ENCODE measurements at places on chromosomes 2 and 18.

DNA sequence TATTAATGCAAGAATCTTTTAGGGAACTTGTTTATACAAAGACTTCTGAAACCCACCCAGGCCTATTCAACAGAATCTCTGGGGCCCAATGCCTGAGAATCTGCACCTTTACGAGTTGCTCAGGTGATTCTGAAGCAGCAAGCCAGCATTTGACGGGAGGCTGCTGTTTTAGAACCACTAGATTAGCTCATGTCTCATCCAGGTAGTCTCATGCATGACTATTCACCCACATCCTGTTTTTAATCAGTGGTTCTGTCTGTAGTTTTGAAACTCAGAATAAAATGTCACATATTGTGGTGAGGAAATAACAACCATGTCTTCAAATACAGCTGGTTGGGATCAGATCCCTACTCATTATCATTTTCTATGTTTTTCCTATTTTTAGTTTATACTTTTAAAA lies 39.5 kb downstream of the CYTIP start:
- peak; percentile 8 for DNase-seq

DNA sequence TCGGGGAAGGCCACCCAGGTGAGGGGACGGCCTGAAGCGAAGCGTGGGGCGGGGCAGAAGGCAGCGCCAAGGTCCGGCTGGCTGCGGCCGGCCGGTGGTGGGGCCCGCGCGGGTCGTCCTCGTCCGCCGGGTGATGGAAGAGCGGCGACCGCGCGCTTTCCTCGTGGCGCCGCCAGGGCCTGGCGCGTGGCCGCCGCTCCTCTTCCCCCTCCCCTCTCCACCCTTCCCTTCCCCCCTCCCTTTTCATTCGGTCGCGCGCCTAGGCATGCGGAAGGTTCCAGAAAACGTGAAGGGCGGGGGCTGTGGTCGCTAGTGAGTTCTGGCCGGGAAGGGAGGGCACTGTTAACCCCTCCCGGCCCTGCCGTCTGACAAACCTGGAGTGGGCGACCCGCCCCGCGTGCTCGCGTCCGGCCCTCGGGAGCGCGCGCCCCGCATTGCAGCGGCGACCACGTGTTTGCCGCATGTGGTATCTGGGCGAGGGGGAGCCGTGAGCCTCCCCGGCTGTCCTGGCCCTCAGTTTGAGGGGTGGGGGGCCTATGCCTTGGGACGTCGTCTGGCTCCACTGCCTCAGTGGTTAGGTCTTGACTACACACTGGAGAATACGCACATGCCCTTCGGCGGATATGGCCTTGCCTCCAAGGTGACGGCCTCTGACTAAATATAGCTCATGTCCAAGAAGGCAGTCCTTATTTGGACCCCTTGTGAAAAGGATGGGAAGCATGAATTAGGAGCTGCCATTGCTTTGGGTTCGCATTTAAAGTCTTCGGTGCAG lies 579 bp downstream of the MAT2A start:
- no peak for DNase-seq

DNA sequence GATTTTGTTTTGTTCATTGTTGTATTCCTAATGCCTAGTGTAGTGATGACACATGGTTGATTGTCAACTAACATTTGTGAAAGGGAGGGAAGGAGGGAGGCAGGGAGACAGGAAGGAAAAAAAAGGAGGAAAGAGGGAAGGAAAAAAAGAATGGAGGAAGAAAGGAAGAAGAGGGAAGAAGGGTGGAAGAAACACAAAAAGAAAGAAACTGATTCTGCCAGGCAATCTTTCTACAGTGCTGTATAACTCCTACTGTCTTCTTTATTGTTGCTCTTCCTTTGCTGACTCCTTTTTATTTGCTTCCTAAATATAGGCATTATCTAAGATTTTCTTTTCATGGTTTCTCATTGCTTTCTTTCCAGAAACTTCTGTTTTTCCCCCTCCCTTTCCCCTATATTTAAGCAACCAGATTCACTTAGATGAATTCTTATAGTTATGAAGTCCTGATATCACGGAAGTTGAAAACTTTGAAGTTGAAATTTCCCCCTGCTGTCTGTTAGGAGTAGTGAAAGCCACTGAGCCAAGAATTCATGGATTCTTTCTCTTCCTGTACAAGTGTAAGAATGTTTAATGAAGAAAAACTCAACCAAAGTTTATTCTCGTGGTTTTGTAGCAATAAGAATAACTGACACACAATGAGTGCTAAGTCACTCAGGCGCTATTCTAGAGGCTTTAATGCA lies 305.1 kb upstream of the FSHR start:
- DNase-seq, result no peak

DNA sequence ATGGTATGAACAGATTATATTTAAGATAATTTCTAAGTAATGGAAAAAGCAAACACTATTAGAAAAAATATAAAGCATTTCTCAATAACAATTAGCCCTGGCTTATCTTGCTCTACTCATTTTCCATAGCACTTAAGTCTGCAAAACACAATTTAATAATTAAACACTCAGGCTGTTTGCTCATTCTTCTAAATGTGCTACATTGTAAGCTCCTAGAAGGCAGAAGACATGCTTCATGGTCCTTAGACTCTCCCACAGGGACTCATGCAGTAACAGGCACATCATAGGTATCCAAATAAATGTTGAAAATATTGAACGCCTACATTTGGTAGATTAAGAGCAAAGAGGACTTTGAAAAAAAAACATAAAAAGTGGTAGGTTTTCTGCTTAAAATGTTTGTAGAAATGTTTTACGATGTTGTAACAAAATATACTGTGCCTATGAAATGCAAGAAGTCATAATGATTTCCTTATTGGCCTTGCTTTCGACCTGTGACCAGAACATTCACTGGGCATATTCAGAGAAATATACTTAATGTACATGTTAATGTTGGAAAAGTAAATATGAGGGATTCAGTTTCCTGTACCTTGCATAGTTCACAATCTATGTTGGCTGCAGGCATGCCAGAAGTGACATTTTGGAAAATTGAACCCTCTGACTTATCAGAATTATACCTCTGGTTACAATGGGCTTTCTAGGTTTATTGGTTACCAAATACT lies 27.2 kb downstream of the G6PC2 start:
- no peak for DNase-seq

GRCh38 chr2:22930781-22931180 lies 454.2 kb upstream of the KLHL29 start:
- no peak for DNase-seq

DNA sequence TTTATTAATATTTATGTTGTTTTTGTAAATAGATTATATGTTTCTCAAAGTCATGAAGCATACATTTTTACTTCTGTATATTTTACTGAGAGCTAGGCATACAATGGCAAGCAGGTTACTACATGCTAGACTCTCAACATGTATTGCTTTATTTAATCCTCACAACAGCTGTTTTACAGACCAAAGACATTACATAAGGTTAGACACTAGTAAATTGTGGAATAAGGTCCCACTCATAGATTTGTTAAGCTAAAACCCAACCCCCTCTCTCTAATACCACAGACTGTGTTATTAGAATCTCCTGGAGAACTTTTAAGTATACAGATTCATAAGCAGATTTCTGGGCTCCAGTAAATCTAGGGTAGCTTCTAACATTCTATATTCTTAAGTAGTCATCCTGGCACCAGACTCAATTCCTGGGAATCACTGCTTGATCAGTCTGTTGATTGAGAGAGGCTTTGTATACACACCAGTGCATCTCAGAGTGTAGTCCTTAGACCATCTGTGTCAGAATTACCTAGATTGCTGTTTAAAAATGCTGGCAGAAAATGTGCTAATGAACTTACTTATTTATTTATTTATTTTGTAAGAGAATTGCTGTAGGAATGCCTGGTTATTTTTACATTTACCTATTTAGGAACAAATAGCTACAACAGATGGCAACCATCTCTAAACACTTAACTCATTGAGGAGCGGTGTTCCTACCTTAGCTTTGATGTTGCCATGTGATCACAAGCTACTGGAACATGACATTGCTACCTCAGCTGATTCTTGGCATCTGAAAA lies 153.5 kb upstream of the CAVIN2 start:
- DNase-seq, result no peak

- DNase-seq, result no peak
Measured at GRCh38 chr18:58152216-58152615, 108.2 kb downstream of the NEDD4L start.

DNA sequence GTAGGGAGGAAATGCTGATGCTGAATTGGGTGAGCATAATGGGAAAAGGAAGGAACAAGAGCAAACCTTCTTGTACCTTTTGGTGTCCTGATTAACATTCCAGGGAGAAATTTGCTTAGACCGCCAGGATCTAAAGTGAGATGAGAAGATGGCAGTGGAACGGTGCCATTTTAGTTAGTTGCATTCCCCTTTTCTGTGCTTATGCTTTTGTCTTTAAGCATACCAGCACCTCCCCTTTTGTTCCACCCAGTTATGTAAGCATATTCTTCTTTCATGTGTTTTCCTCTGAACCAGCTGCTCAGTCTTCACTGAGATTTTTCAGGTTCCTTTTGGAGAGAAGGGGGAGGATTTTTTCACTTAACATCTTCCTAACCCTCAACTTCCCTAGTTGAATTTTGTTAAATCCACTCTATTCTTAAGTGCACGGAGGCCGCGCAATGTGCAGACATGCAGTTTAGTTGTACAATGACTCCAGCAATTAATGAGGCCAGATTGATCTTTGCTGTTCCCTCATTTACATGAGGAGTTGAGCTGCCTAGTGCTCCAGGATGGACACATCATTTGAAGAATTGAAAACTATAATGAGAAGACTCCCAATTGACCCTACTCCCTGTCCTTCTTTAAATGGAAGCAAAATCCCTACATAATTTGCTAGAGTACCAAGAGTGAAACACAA lies 73.9 kb downstream of the MAP4K4 start:
- no peak for DNase-seq

DNA sequence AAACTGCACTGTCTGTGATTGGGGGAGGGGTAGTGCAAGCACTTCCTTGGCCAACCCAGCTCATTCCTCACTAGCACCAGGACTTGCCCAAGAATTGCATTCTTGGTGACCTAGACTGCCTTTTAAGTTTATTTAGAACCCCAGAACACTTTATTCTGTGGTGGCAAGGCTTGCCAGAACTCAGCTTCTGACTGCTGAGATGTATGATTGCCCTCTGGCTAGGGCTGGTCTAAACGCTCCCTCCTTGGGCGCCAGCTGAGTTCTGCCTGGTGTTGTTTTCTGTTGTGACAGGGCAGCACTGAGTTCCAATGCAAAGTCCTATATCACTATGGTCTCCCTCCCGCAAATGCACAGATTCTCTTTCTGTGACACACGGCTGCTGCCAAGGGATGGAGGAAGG lies 247.7 kb downstream of the ZNF385B start:
- DNase-seq, result no peak

GRCh38 chr2:121359716-121360565 lies 74.9 kb upstream of the TFCP2L1 start:
- DNase-seq, result no peak

DNA sequence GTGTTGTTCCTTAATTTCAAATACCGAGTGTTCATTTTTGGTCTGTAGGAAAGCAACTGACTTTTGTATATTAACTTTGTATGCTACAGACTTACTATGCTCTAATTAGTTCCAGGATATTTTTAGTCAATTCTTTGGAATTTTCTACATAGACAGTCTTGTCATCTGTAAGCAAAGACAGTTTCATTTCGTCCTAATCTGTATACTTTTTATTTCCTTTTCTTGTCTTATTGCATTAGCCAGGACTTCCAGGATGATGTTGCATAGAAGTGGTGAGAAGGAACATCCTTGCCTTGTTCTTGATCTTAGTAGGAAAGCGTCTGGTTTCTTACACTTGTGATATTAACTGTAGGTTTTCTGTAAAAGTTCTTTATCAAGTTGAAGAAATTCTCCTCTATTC lies 56.5 kb downstream of the EPC2 start:
- no peak for DNase-seq

DNA sequence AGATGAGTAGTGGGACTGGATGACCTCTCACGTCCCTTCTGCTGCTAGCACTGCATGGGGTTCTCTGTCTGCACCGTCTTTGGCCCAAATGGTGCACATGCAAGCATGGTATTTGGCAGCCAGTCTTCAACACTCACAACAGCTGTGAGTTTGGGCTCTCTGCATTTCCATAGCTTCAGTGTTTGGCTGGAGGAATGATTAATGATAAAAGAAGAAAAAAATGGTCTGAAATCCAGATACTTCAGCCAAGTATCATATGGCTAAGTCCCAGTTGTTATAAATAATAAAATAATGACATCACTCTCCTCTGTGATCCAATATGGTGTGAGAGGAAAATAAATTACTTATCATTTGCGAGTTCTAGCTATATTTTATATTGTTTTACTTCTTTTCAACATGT lies 173.3 kb downstream of the DCDC2C start:
- no peak for DNase-seq

- no peak for DNase-seq
Measured at GRCh38 chr2:69087211-69087911, 74.4 kb downstream of the ANTXR1 start.

- no peak for DNase-seq
Measured at GRCh38 chr18:63155910-63156773, 163.4 kb downstream of the BCL2 start.

- DNase-seq, result no peak
Measured at GRCh38 chr2:13106302-13106701, 389.6 kb downstream of the TRIB2 start.

- peak; percentile 0 for DNase-seq
Measured at GRCh38 chr2:192499476-192499875, 304.7 kb upstream of the TMEFF2 start.

DNA sequence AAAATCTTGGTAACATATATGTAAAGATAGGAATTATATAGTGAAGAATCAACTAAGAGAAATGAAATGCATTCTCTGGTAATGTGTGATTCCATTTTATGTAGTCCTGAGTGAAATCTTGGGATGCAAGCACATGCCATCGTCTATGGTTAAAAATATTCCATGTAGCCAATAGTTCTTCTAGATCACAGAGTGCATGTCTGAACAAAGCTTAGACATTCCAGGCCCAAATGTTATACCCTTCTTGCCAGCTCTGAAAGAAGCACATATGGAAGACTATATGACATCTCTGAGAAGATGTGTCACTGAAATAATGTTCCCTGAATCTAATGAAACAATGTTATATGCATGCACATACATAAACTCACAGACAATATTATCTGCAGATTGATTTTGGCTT lies 92.3 kb upstream of the TFPI start:
- DNase-seq, result no peak

- DNase-seq, result no peak
Measured at GRCh38 chr2:218026244-218026643, 23.4 kb upstream of the TNS1 start.

DNA sequence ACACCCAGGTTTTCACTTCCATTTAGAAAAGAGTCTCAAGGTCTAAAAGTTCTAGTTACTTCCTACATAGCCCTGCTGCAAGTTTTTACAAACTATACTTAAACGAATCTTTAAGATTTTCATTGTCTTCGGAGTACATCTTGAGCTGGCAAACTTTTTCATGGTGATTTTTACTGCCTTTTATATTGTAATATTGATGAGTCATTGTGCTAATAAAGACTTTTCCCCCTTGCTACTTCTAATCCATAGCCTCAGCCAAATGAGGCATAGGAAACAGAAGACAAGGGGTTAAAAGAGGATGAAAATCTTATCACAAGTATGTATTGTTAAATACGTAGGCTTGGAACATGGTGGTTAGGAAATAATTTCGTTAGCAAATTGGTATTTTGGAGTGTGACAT lies 4.1 kb downstream of the DPP10 start:
- no peak for DNase-seq

Measured in RWPE1 (cell line).